ENCODE measurements at places on chromosomes 6 and 20.
A peak's percentile ranks its signal among the peaks of the same experiment; 100 is the strongest.

DNA sequence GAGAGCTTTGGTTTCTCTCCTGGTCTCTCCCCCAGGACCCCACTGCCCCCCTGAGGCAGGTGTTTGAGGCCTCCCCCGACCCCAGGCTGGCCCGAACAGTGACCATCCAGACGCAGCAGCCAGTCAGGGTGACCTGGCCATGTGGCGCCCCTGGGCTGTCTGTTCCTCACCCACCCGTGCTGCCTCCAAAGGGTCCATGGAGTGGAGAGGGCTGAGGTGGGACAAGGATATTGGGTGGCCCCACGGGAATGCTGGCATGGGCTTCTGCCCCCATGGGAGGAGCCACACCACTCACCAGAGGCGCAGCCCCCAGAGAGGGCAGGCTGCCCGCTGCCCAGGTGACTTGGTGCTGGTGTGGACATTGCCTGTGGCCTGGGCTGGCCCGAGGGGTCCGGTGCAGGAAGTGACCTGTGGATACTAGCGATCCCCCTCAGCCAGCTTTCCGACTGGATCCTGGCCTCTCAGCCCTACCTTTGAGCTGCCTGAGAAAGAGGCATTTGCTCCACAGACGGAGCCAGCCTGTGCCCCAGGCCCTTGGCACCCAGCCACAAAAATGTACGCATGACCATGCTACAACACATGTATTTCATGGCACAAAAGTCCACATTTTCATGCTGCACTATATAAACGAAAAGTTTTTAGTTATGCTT, 50.8 kb downstream of the BCAS4 start:
- no peak for DNase-seq

DNA sequence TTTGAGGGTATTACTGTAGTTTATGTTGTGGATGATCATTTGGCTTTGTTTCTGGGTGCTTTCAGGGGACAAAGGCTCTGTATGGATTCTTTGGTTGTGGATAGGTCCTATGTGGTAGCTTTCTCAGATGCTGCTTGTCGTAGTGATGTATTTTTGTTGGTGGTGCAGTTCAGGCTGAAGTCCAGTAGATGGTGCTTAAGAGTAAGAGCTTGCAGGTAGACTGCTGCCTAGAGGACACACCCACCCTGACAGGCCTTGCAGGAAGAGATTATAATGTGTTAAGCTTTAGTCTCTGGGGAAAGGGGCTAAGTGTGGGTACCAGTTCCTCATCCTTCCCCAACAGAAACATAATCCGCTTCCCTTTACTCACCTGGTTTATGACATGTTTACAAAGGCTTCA, 62.6 kb upstream of the ADGRB3 start:
- no peak for DNase-seq

GRCh38 chr6:22582417-22583205, 13.2 kb downstream of the HDGFL1 start:
- no peak for DNase-seq

DNA sequence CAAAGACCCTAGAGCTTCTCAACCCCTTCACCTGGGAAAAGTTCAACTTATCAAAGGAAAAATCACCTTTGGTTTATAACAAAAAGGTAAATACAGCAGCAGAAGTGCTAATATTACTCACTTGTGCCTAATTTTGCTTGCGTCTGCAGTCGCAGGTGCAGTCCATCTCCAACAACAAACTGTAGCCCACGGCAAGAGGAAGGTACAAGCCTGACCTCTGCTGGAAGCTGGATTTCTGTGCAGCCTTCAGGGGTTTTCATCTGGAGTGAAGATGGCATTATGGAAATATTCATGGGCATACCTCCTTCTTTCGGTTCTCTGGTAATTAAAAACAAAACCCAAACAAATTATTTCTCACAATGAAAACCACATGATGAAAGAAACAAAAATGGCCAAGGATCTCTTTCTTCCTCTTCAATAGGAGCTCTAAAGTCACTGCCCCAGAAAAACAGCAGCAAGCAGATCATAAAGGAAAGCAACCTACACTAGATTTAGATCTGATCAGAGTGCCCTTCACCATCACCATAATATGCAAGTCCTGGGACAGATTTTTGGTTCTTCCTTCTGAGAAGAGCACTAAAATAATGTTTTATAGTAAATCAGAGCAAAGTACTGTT, 7.8 kb downstream of the UBE3D start:
- DNase-seq = no peak

DNA sequence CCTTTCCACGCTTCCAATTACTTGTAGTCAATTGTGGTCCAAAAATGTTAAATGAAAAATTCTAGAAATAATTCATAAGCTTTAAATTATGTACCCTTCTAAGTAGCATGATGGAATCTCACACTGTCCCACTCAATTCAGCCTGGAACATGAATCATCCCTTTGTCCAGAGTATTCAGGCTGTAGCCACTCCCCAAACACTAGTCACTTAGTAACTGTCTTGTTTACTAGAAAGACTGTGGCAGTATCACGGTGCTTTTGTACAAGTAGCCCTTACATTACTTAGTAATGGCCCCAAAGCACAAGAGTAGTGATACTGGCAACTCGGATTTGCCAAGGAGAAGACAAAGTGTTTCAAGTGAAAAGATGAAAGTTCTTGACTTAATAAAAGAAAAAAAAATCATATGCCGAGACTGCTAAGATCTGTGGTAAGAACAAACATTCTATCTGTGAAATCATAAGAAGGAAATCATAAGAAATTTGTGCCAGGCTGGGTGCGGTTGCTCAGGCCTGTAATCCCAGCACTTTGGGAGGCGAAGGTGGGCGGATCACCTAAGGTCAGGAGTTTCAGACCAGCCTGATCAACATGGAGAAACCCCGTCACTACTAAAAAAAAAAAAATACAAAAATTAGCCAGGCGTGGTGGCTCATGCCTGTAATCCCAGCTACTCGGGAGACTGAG, 168.5 kb upstream of the SIM1 start:
- DNase-seq = no peak

GRCh38 chr6:138869398-138869797, 73.5 kb downstream of the ECT2L start:
- DNase-seq = no peak

DNA sequence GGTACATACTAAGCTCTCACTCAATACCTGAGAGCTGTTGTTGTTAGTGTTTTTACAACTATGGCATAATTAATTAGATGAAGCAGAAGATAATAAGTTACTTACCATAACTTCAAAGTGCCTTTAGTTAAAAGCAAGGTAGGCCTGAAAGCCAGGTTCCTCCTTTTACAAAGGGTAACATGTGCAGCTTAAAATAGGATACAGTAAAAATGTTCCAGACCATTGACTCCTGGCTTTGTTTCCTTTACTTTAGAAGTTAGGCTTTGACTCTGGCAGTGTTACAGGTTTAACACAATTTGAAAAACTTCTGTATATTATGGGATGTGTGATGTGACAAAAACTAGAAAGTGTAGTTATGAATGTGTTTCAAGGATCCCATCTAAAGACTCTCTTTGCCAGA, 522.5 kb downstream of the EPM2A start:
- no peak for DNase-seq

- no peak for DNase-seq
Measured at GRCh38 chr6:79330704-79331103, 96.2 kb upstream of the HMGN3 start.

- no peak for DNase-seq
Measured at GRCh38 chr6:43262000-43262779, 18.9 kb downstream of the TTBK1 start.

- no peak for DNase-seq
Measured at GRCh38 chr20:37439223-37439933, 81.7 kb upstream of the NNAT start.

DNA sequence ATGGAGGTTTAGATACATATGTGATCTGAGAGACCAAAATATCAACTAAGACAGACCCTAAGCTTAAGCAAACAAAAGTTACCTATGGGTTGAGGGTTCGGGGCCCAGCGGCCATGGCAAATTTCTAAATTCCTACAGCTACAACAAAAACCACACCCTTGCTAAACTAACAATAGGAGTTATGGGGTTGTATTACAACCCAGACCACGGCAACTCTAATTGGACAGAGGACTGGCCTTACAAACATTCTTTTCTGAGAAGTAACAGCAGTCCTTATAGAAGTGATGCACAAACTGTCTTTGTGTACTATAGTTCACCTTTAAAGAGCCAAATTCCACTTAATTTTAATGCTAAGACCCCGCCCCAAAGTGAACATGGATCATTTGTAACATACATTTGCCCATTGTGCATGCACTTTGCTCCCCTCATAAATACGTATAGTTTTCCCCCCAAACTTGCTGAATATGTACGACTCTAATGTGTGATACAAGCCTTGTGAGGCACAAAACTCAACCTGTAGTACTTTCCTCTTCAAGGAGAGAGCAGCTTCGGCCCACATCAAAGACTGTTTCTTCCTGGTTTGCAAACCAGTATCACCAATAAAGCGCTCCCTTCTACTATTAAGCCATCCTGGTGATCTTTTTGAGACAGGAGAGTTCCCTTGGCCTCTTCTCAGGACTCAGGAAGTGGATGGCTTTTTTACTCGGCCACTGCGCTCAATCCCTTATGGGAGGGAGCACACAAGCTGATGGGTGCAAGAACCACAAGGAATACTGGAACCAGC, 25.6 kb upstream of the MBOAT1 start:
- no peak for DNase-seq

GRCh38 chr6:134724771-134725340, 225.0 kb downstream of the ALDH8A1 start:
- DNase-seq = no peak

- DNase-seq = no peak
Measured at GRCh38 chr6:23522792-23523547, 603.0 kb upstream of the NRSN1 start.

DNA sequence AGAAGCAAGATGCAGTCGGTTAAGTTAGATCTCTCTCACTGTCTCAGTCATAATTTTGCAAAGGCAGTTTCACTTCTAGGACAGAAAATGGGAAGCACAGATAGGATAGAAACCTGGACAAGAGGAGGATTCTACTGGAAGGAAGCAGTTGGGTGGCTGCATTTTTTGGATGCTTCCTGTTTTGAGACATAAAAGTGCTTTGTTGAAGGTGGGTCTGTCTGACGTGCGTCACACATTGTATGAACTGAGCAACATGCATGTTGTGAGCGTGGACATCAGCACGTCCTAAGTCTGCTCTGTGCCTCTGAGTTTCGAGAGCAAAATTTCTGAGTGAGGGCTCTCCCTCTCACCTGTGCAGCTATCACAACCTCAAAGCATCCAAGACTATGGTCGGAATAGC, 68.7 kb upstream of the SNX9 start:
- DNase-seq = no peak

- no peak for DNase-seq
Measured at GRCh38 chr6:41684311-41685180, 46.3 kb downstream of the MDFI start.

DNA sequence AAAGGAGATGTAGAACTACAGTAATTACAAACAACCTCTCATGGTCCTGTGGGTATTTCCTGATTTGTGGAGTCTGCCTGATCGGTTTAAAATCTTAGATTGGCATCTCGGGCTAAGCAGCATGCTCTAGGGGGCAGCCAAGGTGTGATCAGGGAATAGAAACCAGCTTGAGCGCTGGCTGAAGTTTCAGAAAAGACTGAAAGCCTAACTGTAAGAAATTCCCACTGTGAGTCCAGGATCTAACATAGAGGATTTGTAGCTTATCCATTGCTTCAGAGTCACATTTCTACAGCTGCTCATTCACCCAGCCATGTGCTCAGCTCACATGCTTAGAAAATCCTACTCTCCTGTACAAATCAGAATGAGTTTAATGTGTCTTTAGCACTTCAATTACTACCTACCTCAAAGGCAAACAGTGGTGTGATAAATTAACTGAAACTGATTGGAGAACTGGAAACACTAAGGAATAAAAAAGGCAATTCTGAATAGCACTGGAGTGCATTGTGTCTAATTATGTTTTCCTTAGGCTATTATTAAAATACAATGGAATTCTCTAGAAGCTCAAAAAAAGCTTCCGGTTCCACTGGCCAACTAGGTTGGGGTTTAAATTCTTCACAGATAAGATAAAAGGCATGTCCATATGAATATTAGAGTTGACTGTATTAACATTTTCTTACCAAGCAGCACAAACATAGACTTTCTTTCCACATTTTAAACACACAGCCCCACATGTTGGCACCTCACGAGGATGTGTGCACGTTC, 73.8 kb upstream of the MPC1 start:
- DNase-seq = no peak

- peak; percentile 85 for DNase-seq
Measured at GRCh38 chr6:36985808-36986703, at the start of gene MTCH1. MTCH1 (minus strand) TSS chr6:36986196; CDS start chr6:36986173, 23 bp downstream.

- DNase-seq = no peak
Measured at GRCh38 chr6:27138406-27138805, 109.1 kb upstream of the PRSS16 start.

Measured in activated naive CD4-positive, alpha-beta T cell treated with anti-CD3 and anti-CD28 coated beads, Interleukin-2, amount 50 U/mL, for 16 hours (primary cell).